ENCODE measurements at places on chromosomes 2 and 18.
A peak's percentile ranks its signal among the peaks of the same experiment; 100 is the strongest.

GRCh38 chr18:66473882-66474281 lies 130.0 kb downstream of the CDH19 start:
- H3K27me3 ChIP-seq = no peaks in the 10 kb centered on the region
- no peaks in the 10 kb centered on the region for H3K36me3 ChIP-seq
- no peaks in the 10 kb centered on the region for H3K4me1 ChIP-seq
- DNase-seq = no peak
- H3K27ac ChIP-seq = no peak overlapping the region

- peaks cover 5% of the 10 kb centered on the region for H3K4me1 ChIP-seq
- no peak for DNase-seq
- H3K27me3 ChIP-seq = no peaks in the 10 kb centered on the region
- H3K36me3 ChIP-seq = no peaks in the 10 kb centered on the region
Observed at GRCh38 chr2:12641441-12641840, 75.3 kb upstream of the TRIB2 start.

DNA sequence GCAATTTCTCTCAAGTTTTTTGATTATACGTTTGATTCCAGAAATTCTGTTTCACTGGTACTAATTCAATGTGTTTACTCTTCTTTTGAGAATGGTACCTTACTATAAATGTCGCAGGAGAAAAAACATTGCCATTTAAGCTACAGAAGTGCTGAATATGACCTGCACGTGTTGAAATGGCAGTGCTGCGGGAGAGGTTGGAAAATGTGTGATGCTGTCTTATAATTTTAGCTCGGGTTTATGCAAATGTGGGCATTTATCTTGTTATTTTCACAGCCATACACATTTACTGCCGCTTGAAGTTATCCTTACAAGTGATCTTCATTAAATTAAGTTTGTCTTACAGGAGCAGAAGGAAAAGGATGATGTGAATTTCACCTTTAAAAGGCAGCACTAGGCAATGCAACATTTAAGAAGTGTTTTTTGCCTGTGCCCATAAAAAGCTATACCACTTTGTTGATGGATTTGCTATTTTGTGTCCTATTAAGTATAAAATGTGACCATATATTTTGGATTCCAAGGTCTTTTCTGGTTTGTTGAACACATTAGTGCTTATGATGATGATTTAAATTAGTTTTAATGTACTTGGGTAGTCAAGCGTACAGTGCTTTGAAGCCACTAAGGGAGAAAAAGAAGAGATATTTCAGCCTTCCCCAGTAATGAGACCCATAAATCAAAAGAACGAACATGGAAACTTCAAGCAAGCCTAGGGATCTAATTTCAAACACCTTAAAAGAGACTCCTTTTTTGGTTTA lies 112.1 kb downstream of the LTBP1 start:
- no peaks in the 10 kb centered on the region for H3K27me3 ChIP-seq
- no peak overlapping the region for H3K27ac ChIP-seq
- H3K36me3 ChIP-seq = no peaks in the 10 kb centered on the region

DNA sequence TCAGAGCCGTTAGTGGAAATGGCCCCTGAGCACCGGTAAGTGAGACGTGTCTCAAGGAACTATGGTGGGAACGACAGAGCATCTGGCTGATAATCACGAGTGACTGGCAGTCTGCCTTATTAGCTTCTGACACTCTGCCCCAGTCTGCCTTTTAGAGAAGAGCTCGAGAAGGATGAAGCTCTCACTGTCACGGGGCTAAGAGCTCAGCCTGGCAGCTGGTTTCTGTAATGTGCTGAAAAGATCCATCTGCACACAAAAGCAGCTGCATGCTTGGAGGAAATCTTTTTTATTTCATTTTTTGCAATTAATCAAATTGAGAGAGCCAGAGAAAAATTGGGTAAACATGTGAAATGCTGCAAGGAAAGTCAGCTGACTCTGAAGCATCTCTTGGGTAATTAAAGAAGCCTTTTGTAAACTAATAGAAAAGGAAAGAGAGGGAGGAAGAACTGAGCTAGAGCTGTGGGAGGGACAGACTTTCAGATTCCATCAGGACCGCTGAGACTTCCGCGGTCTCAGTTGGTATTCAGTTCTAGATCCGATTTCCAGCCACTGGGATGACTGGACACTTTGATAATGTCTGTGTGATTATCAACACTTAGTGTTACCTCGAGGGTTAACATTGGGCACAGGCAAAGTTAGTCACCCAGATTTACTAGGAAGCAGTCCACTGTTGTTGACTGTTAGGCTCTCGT lies 24.4 kb downstream of the MBP start:
- H3K4me3 ChIP-seq = no peak overlapping the region
- no peaks in the 10 kb centered on the region for H3K27me3 ChIP-seq
- DNase-seq = no peak
- no peak overlapping the region for H3K27ac ChIP-seq

DNA sequence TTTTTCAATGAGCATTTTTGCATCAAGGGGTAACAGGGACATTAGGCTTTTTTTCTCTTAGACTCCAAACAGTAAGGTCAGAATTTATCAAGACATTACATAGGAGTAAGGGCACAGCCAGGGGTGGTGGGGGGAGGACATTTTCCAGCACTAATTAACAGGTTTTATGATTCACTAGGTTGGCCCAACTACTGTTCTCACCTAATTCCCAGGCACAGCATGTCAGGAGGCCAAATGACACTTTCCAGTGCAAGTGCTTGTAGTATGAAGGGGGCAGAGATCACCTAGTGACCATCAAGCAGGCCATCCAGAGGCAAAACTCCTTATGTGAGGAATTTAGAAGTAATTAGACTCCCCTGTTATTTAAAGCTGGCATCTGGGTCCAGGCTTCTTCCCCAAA lies 3.9 kb upstream of the MBD2 start:
- no peak for DNase-seq
- H3K4me1 ChIP-seq = peaks cover 5% of the 10 kb centered on the region

DNA sequence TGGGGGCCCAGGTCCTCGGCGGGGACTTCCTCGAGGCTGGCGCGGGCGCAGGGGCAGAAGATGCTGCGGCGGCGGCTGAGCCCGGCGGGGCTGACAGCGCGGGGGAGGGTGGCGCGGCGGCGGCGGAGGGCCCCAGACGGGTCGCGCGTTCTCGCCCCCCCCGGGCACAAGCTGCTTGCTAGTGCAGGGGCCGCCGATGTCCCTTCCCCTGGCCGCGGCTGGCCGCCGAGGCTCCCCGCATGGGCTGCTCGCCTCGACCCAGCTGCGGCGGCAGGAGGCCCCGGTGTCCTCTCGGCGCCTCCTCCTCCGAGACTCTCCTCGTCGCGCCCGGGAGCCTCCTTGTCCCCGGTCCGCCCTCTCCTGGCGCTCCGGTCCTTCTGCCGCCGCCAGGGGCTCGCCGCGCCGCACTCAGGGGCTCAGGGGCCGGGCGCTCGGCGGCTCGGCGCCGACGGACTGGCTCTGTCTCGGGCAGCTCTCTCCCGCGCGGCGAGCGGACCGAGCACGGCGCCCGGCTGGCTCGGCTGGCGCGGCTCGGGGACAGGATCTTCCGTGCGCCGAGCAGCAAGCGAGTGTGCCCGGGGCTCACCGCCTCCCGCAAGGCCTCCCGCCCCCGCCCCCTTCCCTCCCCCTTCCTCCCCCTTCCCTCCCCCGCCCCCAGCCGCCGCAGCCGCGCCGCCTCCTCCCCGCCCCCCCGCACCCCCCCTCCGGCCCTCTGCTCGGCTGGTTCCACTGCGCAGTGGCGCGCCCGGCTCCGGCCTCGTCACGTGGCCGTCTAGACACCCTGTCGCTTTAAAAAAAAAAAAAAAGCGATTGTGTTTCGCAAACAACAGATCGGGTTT lies 902 bp upstream of the SMAD7 start:
- peak overlapping the region; percentile 75 for H3K4me3 ChIP-seq
- H3K27ac ChIP-seq = peak overlapping the region; percentile 92
- H3K36me3 ChIP-seq = no peaks in the 10 kb centered on the region
- peak; percentile 92 for DNase-seq

DNA sequence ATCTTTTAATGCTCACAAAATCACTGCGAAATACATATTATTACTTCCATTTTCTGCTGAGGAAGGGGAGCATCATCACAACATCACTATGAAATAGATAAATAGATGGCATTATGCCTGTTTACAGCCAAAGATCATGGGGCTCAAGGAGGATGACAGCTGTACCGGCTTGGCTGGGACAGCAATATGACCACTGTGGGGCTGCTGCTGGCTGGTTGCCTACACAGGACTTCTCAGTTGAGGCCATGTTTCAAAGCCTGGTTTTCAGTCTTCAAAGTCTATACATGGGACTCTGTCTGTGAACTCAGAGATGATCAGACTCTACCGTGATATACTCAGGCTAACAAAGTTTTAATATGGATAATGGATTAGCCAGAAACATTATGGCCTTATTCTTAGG lies 58.7 kb downstream of the SPATS2L start:
- no peaks in the 10 kb centered on the region for H3K36me3 ChIP-seq
- DNase-seq = no peak
- no peaks in the 10 kb centered on the region for H3K4me1 ChIP-seq
- H3K27ac ChIP-seq = no peak overlapping the region
- no peak overlapping the region for H3K4me3 ChIP-seq

DNA sequence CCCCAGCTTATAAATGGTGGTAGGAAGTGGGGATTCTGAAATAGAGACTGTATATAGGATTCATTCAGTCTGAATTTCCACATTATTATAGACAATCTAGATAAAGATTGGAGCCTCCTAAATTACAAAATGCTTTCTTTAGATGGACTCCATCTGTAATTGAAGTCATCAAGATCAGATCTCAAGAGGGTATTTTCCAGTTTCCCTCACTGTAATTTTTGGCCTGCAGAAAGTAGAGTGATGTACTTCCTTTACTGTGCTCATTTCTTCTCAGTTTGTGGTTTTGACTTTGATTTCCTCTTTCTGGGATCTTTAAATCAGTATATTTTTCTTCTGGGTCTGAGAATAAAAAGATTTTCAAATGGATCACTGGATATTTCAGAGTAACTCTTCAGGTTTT lies 7.2 kb downstream of the BABAM2 start:
- no peak overlapping the region for H3K27ac ChIP-seq
- no peak overlapping the region for H3K4me3 ChIP-seq
- H3K27me3 ChIP-seq = no peaks in the 10 kb centered on the region
- H3K36me3 ChIP-seq = no peaks in the 10 kb centered on the region
- H3K4me1 ChIP-seq = peaks cover 19% of the 10 kb centered on the region

DNA sequence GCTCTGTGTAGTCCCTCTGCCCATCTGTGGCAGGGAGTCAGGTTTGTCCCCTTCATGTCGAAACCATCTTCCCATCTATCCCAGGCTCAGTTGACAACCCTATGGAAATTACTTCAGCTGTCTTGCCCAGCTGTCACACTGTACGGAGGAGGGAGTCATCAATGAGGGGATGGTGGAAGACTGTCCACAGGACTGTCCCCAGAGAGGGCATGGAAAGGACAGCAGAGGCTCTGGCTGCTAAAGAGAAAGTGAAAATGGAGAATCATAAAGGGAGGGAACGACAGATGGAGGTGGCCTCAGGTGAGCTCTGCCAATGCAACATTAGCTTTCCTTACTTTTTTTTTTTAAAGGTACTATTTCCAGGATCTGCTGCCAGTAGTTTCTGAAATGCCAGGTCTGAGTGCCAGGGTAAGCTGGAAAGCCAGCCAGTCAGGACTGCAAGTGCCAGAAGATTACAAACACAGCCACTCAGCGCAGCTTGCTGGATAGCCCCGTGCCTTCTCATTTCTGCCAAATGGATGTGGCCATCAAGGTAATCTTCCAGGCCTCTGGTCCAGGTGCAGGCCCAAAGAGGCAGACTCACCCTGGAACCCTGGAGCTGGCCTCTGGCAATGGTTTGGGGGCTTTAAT lies 192.8 kb downstream of the AGPS start:
- H3K4me3 ChIP-seq = no peak overlapping the region
- H3K27ac ChIP-seq = no peak overlapping the region

DNA sequence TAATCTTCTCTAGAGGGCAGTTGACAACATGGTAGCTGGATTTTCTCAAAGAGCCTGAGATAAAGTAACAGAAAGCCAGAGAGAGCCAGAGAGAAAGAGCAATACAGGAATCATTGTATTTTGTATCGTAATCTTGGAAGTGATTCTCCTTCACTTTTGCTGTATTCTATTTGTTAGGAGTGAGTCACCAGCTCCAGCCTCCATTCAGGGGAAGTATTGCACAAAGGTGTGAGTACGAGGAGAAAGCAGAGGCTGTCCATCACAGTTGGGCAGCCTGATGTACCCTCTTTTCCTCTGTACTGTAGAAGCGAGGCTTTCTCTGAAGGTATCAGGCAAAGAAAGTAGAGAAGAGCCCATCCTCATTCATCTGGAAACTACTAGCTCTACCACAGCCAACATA lies 176.8 kb downstream of the KCNS3 start:
- H3K36me3 ChIP-seq = no peaks in the 10 kb centered on the region
- no peaks in the 10 kb centered on the region for H3K4me1 ChIP-seq
- no peak overlapping the region for H3K4me3 ChIP-seq
- no peak for DNase-seq
- H3K27ac ChIP-seq = no peak overlapping the region

- no peaks in the 10 kb centered on the region for H3K36me3 ChIP-seq
- no peaks in the 10 kb centered on the region for H3K27me3 ChIP-seq
- H3K27ac ChIP-seq = no peak overlapping the region
Observed at GRCh38 chr2:135066710-135067109, 14.6 kb downstream of the RAB3GAP1 start.

- no peak overlapping the region for H3K27ac ChIP-seq
- peaks cover 7% of the 10 kb centered on the region for H3K36me3 ChIP-seq
- peaks cover 40% of the 10 kb centered on the region for H3K4me1 ChIP-seq
- peak overlapping the region; percentile 88 for H3K4me3 ChIP-seq
- DNase-seq = no peak
- H3K27me3 ChIP-seq = no peaks in the 10 kb centered on the region
Observed at GRCh38 chr2:197707316-197708213, 2.4 kb downstream of the MARS2 start.

DNA sequence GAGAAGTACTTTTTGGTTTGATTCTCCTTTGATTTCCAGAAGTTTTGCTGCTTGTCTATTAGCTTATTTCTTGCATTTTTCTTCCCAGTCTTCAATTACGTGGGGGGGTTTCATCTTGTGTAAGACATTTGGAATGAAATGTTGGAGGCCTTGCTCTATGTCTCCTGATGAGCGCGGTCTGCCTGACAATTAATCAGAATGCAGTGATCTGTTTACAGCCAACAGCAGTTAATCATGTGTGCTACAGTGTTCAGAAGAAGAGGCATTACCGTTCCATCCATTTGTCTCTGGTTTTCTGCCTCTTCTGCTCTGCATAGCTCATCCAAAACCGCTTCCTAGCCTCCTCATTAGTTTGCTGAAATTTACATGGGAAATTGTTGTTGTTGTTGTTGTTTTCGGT lies 134.4 kb upstream of the ST6GAL2 start:
- H3K27ac ChIP-seq = no peak overlapping the region
- no peaks in the 10 kb centered on the region for H3K4me1 ChIP-seq
- no peak overlapping the region for H3K4me3 ChIP-seq
- H3K36me3 ChIP-seq = no peaks in the 10 kb centered on the region
- H3K27me3 ChIP-seq = no peaks in the 10 kb centered on the region

DNA sequence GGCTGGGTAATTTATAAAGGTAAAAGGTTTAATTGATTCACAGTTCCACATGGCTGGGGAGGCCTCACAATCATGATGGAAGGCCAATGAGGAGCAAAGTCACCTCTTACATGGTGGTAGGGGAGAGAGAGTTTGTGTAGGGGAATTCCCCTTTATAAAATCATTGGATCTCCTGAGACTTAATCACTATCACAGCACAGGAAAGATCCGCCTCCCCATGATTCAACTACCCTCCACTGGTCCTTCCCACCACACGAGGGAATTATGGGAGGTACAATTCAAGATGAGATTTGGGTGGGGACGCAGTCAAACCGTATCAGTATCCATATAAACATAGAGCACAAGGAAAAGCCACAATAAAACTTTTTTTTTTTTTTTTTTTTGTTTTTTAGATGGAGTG lies 172.6 kb upstream of the PIEZO2 start:
- H3K27ac ChIP-seq = no peak overlapping the region
- no peaks in the 10 kb centered on the region for H3K4me1 ChIP-seq
- H3K36me3 ChIP-seq = no peaks in the 10 kb centered on the region

All from CD8-positive, alpha-beta memory T cell (primary cell).